ENCODE measurements at places on chromosomes 2 and 18.

GRCh38 chr2:170227951-170228350 lies 50.0 kb downstream of the MYO3B start:
- DNase-seq: no peak

- DNase-seq: no peak
These were observed 136.9 kb upstream of the GATA6 start for GRCh38 chr18:22032392-22032961.

GRCh38 chr2:19120941-19121750 lies 237.3 kb downstream of the OSR1 start:
- peak; percentile 49 for DNase-seq

DNA sequence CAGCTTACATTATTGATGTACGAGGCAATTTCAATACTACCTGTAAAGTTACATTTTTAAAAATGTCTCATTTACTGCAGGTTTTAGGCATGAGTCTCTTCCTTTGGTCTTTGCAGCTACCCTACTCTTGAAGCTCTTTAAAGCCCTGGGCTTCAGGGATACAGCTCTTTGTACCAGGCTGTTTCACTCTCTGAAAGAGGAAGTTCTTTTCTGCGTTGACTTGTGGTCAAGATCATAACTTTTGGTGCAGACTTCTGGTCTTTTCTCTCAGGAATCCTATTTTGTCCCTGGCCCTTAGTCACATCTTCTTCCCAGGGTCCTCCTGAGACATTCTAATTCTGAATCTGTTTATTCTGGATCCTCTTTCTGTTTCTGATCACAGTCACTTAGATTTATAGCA lies 16.6 kb upstream of the HRH4 start:
- no peak for DNase-seq

GRCh38 chr2:64955467-64955866 lies 33.7 kb upstream of the SLC1A4 start:
- DNase-seq: no peak

GRCh38 chr2:5548991-5549715 lies 143.0 kb upstream of the SOX11 start:
- no peak for DNase-seq

DNA sequence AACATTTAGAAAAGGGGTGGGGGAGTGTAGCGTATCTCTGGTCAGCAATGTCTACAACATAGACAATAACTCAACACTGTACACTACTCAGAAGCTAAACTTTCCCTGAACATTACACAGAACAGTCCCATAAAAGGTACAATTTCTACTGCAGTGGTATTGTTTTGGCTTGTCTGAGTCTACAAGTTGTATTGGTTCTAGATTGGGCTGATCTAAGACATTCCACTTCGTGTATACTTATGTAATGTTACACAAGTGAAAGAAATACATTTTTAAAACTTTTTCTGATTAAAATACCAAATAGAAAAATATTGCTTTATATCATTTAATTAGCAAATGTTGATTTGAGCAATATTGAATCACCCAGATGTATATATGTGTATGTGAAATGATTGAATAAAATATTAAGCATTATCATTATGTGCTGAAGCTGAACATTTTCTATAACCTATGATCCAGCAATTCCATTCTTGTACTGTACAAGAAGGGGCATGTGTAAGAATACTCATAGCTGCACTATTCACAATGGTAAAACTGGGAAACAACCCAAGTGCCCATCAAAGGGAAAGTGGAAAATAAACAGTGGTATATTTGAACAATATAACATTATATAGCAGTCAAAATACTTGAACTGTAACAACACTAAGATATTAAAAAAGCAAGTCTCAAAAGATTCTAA lies 52.4 kb downstream of the VSNL1 start:
- DNase-seq: no peak

DNA sequence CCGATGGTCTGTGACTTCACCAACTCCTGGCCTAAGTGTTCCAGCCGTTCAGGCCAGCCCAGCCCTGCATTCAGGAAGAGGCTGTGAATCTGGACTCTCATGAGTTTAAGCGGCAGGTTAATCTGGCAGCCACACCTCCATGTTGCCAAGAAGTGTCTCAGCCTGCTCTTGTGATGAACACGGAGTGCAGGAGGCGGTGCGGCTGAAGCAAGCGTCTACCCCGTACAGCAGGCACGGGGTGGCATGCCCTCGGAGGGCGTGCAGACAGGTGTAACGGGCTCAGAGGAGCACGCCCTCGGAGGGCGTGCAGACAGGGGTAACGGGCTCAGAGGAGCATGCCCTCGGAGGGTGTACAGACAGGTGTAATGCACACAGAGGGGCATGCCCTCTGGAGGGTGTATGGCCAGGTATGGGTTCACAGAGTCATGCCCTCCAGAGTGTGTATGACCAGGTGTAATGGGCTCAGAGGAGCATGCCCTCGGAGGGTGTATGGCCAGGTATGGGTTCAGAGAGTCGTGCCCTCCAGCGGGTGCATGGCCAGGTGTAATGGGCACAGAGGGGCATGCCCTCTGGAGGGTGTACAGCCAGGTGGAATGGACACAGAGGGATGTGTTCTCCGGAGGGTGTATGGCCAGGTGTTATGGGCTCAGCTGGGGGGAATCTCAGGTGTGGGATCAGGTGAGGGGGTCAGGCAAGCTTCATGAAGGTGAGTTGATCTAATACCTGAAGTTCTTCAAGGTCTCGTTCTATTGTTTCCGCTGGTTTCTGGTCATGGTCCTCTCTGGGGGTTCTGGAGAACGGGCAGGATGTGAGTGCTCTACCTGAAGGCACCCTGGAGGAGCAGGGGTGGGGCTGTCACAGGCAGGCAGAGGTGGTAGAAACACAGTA lies 22.6 kb downstream of the CROCC2 start:
- DNase-seq: peak; percentile 1

DNA sequence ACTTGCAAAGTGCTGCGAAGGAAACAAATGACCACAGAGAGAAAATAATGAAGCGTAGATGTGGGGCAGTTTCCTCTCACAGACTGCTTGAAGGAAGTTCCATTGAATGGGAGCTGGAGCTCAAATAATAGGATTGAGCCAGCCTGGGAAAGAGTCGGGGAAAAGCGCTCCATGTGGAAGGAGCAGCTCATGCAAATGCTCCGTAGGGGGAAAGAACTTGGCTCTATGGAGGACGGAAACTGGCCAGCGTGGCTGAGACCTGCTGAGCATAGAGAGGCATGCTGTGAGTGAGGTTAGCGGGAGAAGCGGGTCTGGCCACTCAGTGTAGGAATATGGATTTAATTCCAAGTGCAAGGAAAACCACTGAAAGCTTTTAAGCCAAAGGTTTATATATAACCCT lies 28.6 kb upstream of the VIT start:
- DNase-seq: no peak

- DNase-seq: peak; percentile 97
These were observed at the start of gene SPTBN1 for GRCh38 chr2:54455563-54456361. SPTBN1 (plus strand) TSS chr2:54456327; CDS start chr2:54526419, 70,092 bp downstream.

DNA sequence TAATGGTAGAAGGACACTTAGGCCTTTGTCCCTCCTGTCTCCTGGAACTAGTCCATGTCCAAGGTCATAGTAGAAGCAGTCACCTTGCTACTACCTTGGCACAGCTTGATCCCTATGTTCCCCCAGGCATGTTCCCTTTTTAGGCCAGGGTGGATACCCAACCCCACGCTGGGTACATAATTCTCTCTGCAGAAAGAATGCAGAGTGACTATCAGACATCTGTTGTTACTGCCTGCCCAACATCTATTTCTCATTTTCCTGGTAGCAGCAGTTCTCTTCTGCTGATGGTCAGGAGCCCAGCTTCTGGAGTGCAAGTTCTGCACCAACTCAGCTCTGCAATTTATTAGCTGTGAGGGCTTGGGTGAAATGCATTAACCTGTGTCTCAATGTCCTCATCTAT lies 4.4 kb upstream of the METTL21A start:
- no peak for DNase-seq

DNA sequence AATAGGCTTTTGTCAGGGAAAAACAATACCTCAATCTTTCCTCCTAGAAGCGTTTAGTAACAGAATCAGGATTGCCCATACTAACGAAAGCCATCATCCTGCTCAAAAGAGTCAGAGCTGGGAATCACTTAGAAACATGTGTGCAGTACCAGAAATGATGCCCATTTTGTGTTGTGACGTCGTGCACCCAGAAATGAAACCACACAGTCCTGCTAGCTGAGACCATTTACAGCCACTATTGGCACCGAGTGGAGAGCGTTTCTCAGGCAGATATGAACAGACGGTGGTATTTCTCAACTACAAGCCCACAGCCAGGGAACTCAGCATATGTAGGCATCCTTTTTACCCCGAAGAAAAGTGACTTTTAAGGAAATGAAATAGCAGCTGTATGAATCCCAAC lies 284.3 kb upstream of the LRATD1 start:
- no peak for DNase-seq

DNA sequence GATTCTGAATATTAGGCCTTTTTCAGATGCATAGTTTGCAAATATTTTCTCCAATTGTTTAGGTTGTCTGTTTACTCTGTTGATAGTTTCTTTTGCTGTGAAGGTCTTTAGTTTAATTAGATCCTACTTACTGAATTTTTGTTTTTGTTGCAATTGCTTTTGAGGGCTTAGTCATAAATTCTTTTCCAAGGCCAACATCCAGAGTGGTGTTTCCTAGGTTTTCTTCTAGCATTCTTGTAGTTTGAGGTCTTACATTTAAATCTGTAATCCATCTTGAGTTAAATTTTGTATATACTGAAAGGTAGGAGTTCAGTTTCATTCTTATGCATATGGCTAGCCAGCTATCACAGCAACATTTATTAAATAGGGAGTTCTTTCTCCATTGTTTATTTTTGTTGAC lies 404.8 kb downstream of the LNPK start:
- DNase-seq: no peak

- DNase-seq: peak; percentile 16
These were observed 36.8 kb downstream of the STON1 start for GRCh38 chr2:48566592-48567310.

DNA sequence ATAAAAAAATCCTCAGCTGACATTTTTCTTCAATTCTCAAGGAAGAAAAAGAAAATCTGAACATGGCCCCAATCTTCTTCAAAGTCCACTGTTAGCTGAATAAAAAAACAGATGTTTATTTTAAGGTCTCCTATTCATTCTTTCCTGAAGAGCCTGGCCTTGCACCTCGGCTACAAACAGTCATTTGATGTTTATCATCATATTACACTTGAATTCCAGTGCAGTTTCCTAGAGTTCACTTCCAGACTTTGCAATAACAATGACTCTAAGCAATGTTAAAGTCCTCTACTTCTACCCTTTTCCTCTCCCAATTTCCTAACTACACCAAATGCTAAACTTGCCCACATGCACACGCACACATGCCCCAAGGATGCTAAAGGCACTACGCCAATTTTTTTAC lies 70.1 kb downstream of the NOL10 start:
- DNase-seq: no peak

DNA sequence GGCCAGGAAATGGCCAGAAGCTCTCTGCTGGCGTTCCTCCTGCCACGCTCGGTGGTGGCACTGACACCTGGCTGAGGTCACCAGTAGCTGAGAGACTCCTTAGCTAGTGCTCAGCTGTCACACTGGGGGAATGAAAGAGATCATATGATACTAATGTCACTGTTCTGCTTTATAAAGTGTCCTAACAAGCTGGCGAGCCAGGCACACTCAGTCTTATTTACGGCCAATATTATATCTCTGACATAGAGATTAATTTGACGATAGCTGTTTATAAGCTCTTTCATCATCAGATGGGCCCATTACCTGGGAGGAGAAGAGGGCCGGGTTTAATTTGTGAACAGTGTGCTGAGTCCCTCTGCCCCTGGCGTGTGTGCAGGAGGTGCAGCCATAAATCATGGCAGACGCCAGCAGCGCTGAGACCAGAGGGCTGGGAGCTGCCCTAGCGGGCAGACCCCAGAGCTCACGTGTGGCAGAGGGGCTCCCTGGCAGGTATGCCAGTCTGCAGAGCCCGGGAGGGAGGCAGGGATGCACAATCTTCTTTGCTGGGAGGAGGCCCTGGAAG lies 246.5 kb downstream of the HAUS1 start:
- DNase-seq: no peak

DNA sequence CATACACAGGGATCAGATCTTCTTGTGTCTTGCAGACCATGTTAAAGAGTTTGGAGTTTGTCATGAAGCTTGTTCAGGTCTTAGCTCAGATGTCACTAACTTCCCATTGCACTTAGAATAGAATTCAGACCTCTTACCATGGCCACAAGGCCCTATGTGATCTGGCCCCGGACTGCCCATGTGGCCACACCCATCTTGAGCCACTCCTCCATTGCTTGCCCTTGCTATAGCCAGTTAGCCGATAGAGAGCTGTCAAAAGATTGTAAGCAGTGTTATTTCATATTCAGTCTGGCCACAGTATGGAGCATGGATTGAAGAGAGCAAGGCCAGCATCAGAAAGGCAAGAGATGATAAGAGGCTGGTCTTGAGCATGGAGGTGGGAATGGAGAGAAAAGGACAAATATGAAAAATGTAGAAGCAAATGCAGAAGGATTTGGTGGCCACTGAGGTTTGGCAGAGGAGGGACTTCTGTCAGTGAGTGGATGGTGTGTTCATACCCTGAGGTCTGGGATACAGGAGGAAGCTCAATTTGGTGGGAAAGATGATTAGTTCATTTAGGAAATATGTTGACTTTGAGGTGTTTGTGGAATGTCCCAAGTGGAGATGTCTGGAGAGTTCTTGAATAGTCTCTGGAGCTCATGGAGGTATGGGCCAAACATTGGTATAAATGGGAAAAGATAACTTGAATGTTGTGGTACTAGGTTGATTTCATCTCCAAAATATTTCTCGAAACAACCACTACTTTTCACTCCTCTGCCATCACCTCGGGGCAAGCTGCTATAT lies 10.6 kb downstream of the DGUOK start:
- no peak for DNase-seq

DNA sequence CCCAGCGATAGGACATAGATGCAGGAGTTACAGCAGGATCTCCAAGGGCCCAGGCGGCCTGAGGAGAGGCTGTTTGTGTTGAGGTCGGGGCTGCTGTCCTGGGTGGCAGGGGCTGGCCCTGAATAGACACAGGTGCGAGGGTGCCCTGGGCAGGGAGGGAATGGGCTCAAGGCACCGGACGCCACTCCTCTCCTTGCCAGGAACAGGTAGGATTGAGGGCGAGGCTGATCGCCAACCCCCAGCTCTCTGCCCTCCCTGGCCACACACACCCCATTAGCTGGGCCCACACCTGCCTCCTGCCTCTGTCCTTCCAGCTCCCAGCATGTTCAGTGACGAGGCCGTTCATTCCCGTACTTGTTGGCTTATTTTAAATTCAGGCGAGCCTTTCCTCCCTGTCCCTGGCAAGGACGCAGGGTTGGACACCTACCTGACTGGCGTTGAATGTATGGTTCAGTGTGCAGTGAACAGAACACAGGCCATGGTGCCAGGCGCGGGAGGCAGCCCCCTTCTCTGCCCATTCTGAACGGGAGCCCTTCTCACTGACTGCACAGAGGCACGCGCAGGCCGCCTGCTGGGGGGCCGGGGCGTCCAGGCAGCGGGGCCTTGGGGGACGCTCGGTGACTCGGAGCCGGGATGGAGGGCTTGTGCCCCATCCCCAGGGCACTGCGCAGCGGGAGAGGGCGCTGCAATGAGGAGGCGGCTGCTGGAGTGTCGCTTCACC lies 41.3 kb upstream of the SNED1 start:
- no peak for DNase-seq

DNA sequence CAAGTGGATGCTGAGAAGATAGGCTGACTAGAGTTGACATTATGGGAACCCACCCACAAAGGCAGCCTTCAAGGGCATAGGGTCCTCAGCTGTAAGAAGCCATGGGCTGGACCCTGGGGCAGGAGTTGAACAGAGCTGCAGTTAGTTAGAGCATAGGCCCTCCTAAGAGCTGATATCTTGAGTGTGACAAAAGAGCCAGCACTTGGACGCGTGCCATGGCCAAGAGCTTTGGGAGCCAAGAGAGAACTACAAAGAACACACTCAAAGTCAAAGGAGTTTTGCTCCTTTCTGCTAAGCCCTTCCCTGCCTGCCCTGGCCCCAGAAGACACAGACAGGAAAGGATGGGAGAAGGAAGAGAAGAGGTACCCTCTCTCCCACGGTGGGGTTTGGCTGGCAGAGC lies 29.9 kb upstream of the AGAP1 start:
- peak; percentile 46 for DNase-seq
